Stomach (tissue), 19 donors: ENCODE measurements at places on chromosomes 5 and 9. TPM values are rescaled to one million over a fixed set of nuclear protein-coding genes. Genes with fewer than 3 reads are reported as not detected.

GRCh38 chr9:18268381-18268780 is 205.6 kb upstream of the ADAMTSL1 start:
- no peak for DNase-seq

DNA sequence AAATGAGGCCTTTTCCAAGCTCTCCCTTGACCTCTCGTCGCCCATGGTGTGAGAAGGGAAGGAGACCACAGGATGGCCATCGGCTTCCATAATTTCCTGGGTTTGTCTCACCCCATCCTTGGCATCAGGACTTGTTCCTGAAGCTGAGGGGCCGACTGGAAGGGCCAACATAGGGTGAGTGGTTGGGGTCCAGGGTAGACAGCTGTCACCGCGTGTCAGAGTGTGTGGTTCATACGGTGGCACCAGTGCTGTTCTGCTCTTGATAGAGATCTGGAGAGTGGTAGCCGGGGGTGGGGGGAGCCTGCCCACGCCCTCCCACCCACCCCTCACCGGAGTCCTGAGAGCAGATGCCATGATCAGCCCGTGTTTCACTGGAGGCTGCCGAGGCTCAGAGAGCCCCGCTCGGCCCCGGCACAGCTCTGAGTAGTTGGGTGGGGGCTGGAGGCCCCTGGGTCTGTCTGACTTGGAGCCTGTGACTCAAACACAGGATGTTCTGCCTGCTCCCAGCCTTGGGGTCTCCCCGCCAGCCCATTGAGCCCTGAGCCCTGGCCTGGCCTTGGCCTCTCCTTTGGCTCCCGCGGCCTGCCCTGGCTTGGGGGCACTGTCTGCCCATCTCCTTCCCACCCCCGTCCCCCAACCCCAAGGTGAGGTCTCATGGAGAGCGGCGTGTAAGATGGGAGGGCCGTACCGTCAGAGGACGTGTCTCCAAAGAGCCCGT is 53.1 kb upstream of the IER5L start:
- no peak for DNase-seq

DNA sequence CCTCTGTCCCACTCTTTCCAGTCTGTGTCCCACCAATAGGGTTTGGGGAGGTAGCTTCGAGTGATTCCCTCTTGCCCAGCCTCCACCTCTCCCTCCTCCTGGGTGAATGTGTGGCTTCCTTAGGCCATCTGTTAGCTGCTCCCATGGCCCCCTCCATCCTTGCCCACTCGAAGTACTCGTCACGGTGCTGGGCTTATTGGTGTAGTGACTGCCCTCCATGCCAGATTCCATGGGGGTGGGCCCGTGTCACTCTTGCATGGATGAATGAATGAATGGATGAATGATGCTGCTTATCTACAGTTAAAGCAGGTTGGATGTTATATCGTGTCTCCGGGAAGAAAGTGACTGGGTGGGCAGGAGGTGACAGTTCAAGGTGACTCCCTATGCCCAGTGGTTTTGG is 19.1 kb downstream of the HMCN2 start:
- no peak for DNase-seq

GRCh38 chr5:94159144-94159543 is 417.7 kb upstream of the POU5F2 start:
- DNase-seq: no peak

- no peak for DNase-seq
Observed at GRCh38 chr9:135513351-135513846, 7.8 kb upstream of the LCN1 start.

GRCh38 chr5:154701181-154701580 is 54.0 kb upstream of the LARP1 start:
- peak; percentile 63 for DNase-seq

The GDA gene
- total RNA-seq: not detected

GRCh38 chr9:103837940-103838339 is 256.2 kb upstream of the SMC2 start:
- no peak for DNase-seq

DNA sequence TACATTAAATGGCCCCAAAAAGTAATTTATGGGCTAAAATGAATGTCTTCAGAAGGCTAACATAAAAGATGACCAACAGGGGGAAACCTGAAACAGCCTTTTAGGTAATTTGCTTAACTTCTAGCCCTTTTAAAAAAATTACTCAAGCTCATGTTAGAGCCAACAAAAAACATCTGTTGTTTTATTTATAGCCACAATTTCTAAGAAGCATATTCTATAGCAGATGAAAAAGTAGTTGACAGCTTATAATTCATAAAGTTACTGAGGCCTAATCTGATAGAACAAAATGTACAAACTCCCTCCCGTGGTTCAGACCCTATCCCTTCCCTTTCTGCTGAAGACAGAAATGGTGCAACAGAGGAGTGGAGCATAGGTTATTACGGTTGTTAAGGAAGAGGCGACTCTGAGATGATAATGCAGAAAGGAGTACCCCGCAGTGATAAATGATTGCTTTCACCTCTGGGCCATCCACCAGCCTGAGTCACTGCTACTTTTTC is 46.1 kb downstream of the PIK3R1 start:
- DNase-seq: no peak

DNA sequence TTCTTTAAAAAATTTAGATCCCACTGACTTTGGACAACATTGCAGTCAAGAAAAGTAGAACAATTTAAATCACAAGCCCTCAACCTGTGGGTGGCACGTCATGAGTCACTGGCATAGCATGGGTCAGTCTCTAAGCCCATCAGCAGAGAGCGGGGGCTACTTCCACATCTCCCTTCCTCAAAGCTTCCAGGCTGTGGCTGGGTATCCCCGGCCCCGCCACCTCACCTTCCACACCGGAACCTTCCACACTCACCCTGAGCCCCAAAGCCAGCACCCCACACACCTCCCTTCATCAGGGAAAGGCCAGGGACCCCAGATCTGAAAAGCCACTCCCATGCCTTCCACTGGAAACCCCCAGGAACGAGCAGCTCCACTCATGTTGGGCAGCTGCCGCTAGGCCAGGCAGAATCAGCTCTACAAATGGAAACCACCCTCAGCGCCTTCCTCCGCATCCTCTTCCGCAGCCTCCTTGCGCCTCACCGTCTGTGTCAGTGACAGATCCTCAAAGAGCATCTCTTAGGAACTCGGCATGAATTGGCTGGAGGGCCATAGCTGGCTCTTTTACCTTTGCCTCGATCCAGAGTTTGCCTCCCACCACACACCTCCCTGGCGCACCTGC is 156.5 kb downstream of the ERCC6L2 start:
- DNase-seq: no peak

The RNF180 gene
- total RNA-seq: 15.4 TPM

DNA sequence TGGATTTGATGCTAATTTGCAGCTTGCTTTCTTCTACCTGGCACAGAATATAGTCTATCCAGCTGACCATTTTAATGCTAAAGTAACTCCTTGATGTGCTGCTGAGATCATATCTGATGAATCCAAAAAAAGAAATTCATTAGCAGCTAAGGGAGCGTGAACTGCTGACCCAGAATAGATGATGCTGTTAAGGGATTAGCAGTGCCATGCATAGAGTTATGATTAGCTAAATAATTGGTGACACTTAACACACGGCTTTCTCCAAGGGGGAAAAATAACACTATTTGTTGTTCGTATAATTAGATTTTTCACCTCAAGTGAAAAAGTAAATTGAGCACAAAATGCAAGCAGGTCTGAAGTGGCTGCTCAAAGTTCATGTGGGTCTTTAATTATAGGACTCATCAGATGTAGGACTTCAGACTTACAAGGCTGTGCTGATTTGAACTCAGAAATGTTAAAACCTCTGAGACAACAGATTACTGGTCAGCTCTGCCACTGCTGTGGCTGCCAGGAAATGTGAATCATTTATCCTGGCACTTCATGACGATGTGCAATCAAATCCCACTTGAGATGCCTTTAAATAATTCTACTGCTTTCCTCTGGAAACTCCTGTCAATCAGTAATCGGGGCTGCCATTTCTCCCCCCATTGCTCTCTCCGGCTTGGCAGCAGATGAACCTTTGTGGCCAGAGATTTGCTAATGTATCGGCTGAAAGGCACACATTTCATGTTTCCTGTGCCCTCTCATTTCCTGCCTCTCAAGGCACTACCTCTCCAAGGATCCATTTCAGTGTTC is 291.6 kb upstream of the C9orf72 start:
- no peak for DNase-seq
